ENCODE measurements at places on chromosomes 7 and 10. TPM values are rescaled to one million over a fixed set of nuclear protein-coding genes. Genes with fewer than 3 reads are reported as not detected.

DNA sequence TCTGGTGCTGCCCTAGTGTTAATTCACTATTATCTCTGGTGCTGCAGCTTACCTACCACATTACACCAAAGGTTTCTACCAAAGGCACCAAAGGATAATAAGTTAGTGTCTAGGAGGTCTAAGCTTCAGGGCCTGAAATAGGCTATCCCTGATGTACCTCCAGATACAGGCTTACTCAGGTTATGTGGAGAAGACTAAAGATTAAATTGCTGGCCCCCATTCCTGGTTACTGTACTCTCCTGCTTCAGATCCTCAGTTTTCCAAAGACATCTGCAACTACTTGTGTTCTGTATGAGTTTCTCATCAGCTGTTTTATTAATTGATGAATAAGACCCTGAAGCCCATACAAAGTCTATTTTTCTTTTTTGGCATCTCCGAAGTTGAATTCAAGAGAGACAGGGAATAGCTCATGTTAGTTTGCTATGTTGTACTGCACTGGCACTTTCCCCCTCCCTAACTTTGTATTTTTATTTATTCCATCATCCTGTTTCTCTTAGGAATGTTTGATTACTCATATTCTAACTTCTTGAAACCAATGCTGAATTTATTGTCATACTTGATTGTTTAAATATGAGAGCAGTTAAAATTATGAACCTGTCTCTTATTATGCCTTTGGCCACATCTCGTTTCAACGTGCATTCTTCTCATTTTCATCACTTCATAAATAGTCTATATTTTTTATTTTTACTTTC is 85.9 kb downstream of the PON1 start:
- H3K4me1 ChIP-seq: no peaks in the 10 kb centered on the region
- no peak for DNase-seq
- H3K27ac ChIP-seq: no peak overlapping the region
- no peaks in the 10 kb centered on the region for H3K27me3 ChIP-seq
- H3K4me3 ChIP-seq: no peak overlapping the region

Gene NME8
- total RNA-seq: 1.0 TPM

Gene LIPK
- 0.33 TPM for total RNA-seq

DNA sequence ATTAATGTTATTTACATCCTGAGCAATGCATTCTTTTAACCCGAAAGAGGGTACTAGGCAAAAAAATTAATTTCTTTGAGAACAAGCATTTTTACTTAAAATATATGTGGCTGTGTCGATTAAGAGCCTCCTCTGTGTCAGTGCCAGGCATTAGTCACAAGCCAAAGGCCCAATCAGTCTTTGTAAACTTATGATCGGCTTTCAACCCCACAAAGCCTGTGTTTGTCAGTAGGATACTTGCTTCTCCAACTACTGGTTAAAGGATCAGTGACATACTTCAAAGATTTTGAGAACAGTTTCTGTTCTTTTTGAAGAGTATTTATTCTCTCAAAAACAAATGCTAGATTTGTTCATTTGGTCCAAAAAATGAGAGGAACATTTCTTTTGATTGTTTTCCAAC is 159.3 kb downstream of the NRCAM start:
- no peak overlapping the region for H3K4me3 ChIP-seq
- no peak for DNase-seq
- no peaks in the 10 kb centered on the region for H3K27me3 ChIP-seq
- no peaks in the 10 kb centered on the region for H3K36me3 ChIP-seq

Gene ANKRD26
- total RNA-seq: 8.3 TPM

Gene FAM25G
- total RNA-seq: 1.2 TPM

Gene PTPRN2
- 1.7 TPM for total RNA-seq

DNA sequence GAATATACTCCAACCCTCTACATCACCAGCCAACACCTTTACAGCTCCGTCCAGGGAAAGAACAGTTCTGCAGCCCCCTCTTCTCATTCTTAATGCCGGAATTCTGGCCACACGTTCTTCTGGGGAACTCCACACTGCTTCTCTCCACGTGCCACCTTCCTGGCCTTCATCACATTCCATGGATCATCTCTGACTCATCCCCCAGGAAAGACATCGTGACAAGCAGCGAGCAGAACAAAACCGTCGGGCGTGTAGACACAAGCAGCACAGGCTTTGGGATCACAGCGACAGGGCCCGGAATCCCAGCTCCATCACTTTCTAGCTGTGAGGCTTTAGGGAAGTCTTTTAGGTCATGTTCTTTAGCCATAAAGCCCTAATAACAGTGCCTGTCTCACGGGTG is 590.3 kb upstream of the FOXK1 start:
- no peak overlapping the region for H3K27ac ChIP-seq
- no peaks in the 10 kb centered on the region for H3K36me3 ChIP-seq

- no peaks in the 10 kb centered on the region for H3K27me3 ChIP-seq
- peaks cover 17% of the 10 kb centered on the region for H3K36me3 ChIP-seq
- H3K27ac ChIP-seq: no peak overlapping the region
- H3K4me3 ChIP-seq: no peak overlapping the region
Measured at GRCh38 chr10:101552442-101552841, 35.6 kb downstream of the POLL start.

GRCh38 chr7:152894295-152895170 is 135.0 kb downstream of the ACTR3B start:
- H3K4me1 ChIP-seq: no peaks in the 10 kb centered on the region
- no peak overlapping the region for H3K4me3 ChIP-seq
- H3K27me3 ChIP-seq: peaks cover 9% of the 10 kb centered on the region
- no peaks in the 10 kb centered on the region for H3K36me3 ChIP-seq
- no peak overlapping the region for H3K27ac ChIP-seq

DNA sequence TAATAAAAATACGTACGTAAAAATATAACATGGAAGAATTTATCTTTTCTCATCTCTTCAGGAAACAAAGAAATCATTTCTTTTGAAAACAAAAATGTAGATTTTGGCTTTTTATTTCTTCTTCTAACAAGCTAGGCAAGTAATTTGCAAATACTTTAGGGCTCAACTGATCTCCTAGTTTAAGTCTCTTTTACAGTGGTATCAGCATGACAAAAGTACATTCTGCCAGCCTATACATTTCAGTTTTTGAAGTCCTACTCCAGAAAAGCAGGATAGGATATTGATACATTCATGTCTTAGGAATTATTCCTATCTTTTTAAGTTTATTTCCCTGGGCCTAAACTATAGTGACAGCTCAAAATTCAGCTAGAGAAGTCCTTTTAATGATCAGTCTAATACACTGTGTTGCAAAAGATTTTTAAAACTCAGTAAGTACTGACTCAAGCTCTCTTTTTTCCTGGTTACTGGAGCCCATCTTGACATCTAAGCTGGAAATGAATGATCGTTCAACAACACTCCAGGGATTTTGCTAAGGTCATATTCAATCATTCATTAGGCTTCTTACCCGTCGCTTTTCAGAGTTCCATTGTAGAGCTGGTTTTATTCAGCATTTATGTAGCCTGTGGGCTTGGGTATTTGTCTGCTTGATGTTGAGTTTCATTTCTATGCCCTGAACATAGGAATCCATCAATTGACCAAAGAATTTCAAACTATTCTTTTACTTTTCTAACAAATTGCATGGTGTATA is 12.2 kb upstream of the FAM53B start:
- H3K4me3 ChIP-seq: no peak overlapping the region
- peaks cover 3% of the 10 kb centered on the region for H3K36me3 ChIP-seq
- no peak for DNase-seq
- H3K27me3 ChIP-seq: no peaks in the 10 kb centered on the region
- H3K4me1 ChIP-seq: no peaks in the 10 kb centered on the region
- no peak overlapping the region for H3K27ac ChIP-seq

Gene ASB10
- not detected for total RNA-seq

Gene OR2A1
- under 0.01 TPM for total RNA-seq

- no peak overlapping the region for H3K27ac ChIP-seq
- H3K36me3 ChIP-seq: no peaks in the 10 kb centered on the region
- no peaks in the 10 kb centered on the region for H3K27me3 ChIP-seq
- DNase-seq: no peak
- no peaks in the 10 kb centered on the region for H3K4me1 ChIP-seq
Measured at GRCh38 chr10:84860855-84861254, 532.5 kb downstream of the CCSER2 start.

DNA sequence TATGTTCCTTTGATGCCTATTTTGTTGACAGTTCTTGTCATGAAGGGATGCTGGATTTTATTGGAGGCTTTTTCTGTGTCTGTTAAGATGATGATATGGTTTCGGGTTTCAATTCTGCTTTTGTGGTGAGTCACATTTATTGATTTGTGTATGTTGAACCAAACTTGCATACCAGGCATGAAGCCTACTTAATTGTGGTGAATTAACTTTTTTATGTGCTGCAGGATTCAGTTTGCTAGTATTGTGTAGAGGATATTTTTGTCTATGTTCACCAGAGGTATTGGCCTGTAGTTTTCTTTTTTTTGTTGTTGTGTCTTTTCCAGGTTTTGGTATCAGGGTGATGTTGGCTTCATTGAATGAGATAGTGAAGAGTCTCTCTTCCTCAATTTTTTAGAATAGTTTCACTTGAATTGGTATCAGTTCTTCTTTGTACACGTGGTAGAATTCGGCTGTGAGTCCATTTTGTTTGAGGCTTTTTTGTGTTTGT is 345.9 kb downstream of the KIF20B start:
- no peak overlapping the region for H3K4me3 ChIP-seq
- no peaks in the 10 kb centered on the region for H3K4me1 ChIP-seq
- H3K27ac ChIP-seq: no peak overlapping the region
- no peaks in the 10 kb centered on the region for H3K27me3 ChIP-seq
- H3K36me3 ChIP-seq: no peaks in the 10 kb centered on the region

DNA sequence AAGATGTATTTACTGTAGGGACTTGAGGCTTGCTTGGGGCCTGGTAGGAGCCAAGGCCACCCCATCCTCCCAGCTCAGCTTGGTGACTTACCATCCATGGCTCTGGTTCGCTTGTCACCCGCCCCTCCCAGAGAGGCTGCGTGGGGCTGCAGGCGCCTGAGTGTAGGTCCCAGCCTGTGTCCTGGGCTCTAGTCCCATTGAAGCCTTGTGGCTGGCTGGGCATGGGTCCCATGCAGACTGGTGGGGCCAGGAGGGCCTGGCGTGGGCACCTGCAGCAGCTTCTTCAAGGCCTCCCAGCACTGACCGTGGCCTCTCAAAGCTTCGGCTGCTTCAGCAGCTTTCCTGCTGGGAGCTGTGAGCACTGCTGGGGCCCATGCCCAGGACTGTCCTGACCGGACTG is 118.1 kb downstream of the INPP5A start:
- DNase-seq: no peak
- no peaks in the 10 kb centered on the region for H3K4me1 ChIP-seq
- no peak overlapping the region for H3K27ac ChIP-seq
- no peaks in the 10 kb centered on the region for H3K27me3 ChIP-seq
- H3K36me3 ChIP-seq: peaks cover 17% of the 10 kb centered on the region

GRCh38 chr7:118861581-118861980 is 637.1 kb downstream of the ANKRD7 start:
- no peak for DNase-seq
- no peaks in the 10 kb centered on the region for H3K36me3 ChIP-seq
- no peaks in the 10 kb centered on the region for H3K4me1 ChIP-seq

- H3K4me3 ChIP-seq: no peak overlapping the region
- no peaks in the 10 kb centered on the region for H3K4me1 ChIP-seq
- no peaks in the 10 kb centered on the region for H3K36me3 ChIP-seq
- no peak overlapping the region for H3K27ac ChIP-seq
- no peaks in the 10 kb centered on the region for H3K27me3 ChIP-seq
Measured at GRCh38 chr7:133207687-133208086, 45.2 kb upstream of the EXOC4 start.

- no peak for DNase-seq
- H3K4me3 ChIP-seq: no peak overlapping the region
- H3K4me1 ChIP-seq: no peaks in the 10 kb centered on the region
- H3K36me3 ChIP-seq: no peaks in the 10 kb centered on the region
Measured at GRCh38 chr7:34043461-34044305, 138.3 kb downstream of the BMPER start.

- no peaks in the 10 kb centered on the region for H3K36me3 ChIP-seq
- no peaks in the 10 kb centered on the region for H3K4me1 ChIP-seq
- no peaks in the 10 kb centered on the region for H3K27me3 ChIP-seq
- H3K4me3 ChIP-seq: no peak overlapping the region
- H3K27ac ChIP-seq: no peak overlapping the region
Measured at GRCh38 chr7:28749638-28750037, 208.5 kb downstream of the TRIL start.

Gene FRAT1
- total RNA-seq: 4.7 TPM

DNA sequence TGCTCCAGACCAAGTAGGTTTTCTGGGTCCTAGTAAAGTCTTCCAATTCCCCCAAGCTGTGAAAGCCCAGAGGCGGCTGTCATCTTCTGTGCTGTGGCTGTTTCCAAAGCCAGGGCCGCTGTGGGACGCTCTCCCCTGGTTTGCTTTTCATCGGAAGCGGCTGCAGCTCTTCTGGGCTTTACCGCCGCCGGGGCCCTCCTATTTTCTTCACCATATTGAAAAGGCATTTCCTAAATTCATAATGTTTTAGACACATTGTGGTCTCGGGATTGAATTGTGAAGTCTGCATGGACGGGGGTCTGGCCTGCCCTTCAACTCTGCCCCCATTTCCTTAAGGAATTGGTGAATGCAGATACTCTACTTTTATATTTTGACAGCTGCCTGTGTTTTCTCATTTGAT is 551.4 kb upstream of the MGMT start:
- no peak overlapping the region for H3K4me3 ChIP-seq
- no peak overlapping the region for H3K27ac ChIP-seq
- no peak for DNase-seq
- H3K36me3 ChIP-seq: no peaks in the 10 kb centered on the region

Gene HPSE2
- 0.05 TPM for total RNA-seq

Gene ADCY1
- total RNA-seq: 0.38 TPM

GRCh38 chr7:26398427-26398755 is 106.7 kb downstream of the SNX10 start:
- H3K27ac ChIP-seq: peak overlapping the region; percentile 58
- no peaks in the 10 kb centered on the region for H3K36me3 ChIP-seq

- H3K27ac ChIP-seq: no peak overlapping the region
- H3K4me1 ChIP-seq: no peaks in the 10 kb centered on the region
- H3K36me3 ChIP-seq: no peaks in the 10 kb centered on the region
- H3K4me3 ChIP-seq: no peak overlapping the region
- no peaks in the 10 kb centered on the region for H3K27me3 ChIP-seq
- DNase-seq: no peak
Measured at GRCh38 chr7:134878746-134879357, 99.4 kb downstream of the CALD1 start.

GRCh38 chr10:30645340-30645827 is 15.8 kb upstream of the LYZL2 start:
- H3K4me1 ChIP-seq: no peaks in the 10 kb centered on the region
- no peaks in the 10 kb centered on the region for H3K27me3 ChIP-seq
- no peak overlapping the region for H3K4me3 ChIP-seq
- no peak overlapping the region for H3K27ac ChIP-seq
- no peaks in the 10 kb centered on the region for H3K36me3 ChIP-seq
- DNase-seq: no peak

DNA sequence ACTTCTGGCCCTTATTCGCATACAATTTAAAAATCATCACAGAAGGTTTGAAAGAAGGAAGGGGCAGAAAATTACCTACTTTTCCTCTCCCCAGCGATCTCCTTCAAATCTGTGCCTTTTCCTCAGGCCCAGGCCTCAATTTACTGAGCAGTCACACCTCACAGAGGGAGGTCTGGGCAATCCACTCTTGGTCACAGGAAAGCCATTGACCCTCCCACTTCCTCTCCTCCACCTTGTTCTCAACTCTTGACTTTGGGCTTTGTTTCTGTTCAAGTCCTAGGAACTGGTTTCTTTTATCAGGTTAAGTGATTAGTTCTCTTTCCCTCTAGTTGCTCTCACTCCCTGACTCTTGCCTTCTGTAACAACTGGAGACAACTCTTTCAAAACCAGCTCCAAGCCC is 37.0 kb upstream of the ATRNL1 start:
- DNase-seq: no peak
- no peaks in the 10 kb centered on the region for H3K4me1 ChIP-seq
- no peak overlapping the region for H3K4me3 ChIP-seq
- no peaks in the 10 kb centered on the region for H3K36me3 ChIP-seq
- no peak overlapping the region for H3K27ac ChIP-seq
- no peaks in the 10 kb centered on the region for H3K27me3 ChIP-seq

All from thymus (tissue), 14 donors.